ENCODE measurements at places on chromosomes 12 and 14. TPM values are rescaled to one million over a fixed set of nuclear protein-coding genes. Genes with fewer than 3 reads are reported as not detected.

GRCh38 chr12:51773145-51773869, 75.2 kb downstream of the FIGNL2 start:
- no peak overlapping the region for H3K4me3 ChIP-seq
- no peak overlapping the region for H3K27ac ChIP-seq
- H3K36me3 ChIP-seq = no peaks in the 10 kb centered on the region
- no peaks in the 10 kb centered on the region for H3K27me3 ChIP-seq

DNA sequence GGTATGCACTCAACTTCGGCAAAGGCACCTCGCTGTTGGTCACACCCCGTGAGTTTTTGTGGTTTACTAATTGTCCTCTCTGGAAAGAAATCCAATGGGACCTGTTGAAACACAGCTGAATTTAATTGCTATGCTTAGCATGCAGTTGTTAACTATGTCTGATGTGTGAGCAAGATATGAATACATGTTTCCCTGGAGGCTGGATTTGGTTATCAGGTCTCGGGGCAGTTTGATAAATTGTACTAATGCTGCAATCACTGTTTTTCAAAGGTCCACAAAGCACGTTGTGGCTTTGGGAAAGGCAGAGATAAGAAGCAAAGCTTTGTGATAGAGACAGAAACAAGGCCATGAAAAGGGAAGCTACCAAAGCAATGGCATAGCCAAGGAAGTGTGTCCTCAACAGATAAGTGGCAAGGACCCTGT, 91.3 kb downstream of the DAD1 start:
- no peak overlapping the region for H3K27ac ChIP-seq
- no peak for DNase-seq
- H3K36me3 ChIP-seq = no peaks in the 10 kb centered on the region
- H3K27me3 ChIP-seq = no peaks in the 10 kb centered on the region
- no peaks in the 10 kb centered on the region for H3K4me1 ChIP-seq

- no peaks in the 10 kb centered on the region for H3K36me3 ChIP-seq
- H3K4me3 ChIP-seq = no peak overlapping the region
- no peaks in the 10 kb centered on the region for H3K4me1 ChIP-seq
- no peaks in the 10 kb centered on the region for H3K27me3 ChIP-seq
- DNase-seq = no peak
Observed at GRCh38 chr14:96122496-96122895, 82.1 kb upstream of the BDKRB2 start.

GRCh38 chr14:92427096-92427495, 86.5 kb upstream of the RIN3 start:
- no peaks in the 10 kb centered on the region for H3K27me3 ChIP-seq
- no peak overlapping the region for H3K27ac ChIP-seq
- H3K4me3 ChIP-seq = no peak overlapping the region
- H3K36me3 ChIP-seq = no peaks in the 10 kb centered on the region
- DNase-seq = no peak
- H3K4me1 ChIP-seq = no peaks in the 10 kb centered on the region

GRCh38 chr12:80581783-80582182, 125.7 kb upstream of the MYF6 start:
- H3K4me3 ChIP-seq = no peak overlapping the region
- no peak for DNase-seq
- no peak overlapping the region for H3K27ac ChIP-seq
- no peaks in the 10 kb centered on the region for H3K27me3 ChIP-seq

- DNase-seq = no peak
- no peak overlapping the region for H3K4me3 ChIP-seq
- no peaks in the 10 kb centered on the region for H3K36me3 ChIP-seq
- H3K27ac ChIP-seq = no peak overlapping the region
Observed at GRCh38 chr14:99718031-99718810, 34.1 kb downstream of the CYP46A1 start.

AKAP3 gene
- total RNA-seq = 0.72 TPM

Data from right lobe of liver (tissue), 6 donors.